ENCODE measurements at places on chromosomes 4 and X.

GRCh38 chr4:118801895-118802575 lies 33.9 kb downstream of the SEC24D start:
- DNase-seq, result no peak

- DNase-seq, result no peak
These were observed 64.2 kb upstream of the BEND4 start for GRCh38 chr4:42216664-42217063.

- peak; percentile 64 for DNase-seq
These were observed 22.4 kb downstream of the TMEM33 start for GRCh38 chr4:41957634-41958033.

GRCh38 chr4:155889031-155889793 lies 14.3 kb upstream of the TDO2 start:
- no peak for DNase-seq

DNA sequence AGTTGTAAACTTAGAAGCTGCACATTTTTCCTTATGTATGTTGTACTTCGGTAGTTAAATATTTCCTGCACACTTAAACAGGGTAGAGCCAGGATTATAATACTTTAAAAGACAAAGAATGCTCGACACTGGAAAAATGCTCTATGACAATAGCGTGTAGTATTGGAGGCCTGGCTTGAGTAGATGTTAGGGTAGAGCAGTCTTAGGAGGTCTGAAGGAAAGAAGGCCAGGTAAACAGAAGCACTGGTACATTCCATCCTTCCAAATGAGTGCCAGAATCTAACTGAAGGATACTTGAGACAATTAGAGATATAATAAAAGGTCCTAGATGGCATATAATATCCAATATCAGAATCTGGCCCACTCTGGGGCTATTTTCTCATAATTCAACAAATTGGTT lies 42.3 kb downstream of the ATXN3L start:
- DNase-seq, result no peak

GRCh38 chrX:78527263-78527662 lies 131.9 kb downstream of the RTL3 start:
- no peak for DNase-seq

GRCh38 chrX:139112432-139112831 lies 400.9 kb upstream of the FGF13 start:
- DNase-seq, result no peak

GRCh38 chr4:39169426-39169825 lies 12.9 kb upstream of the WDR19 start:
- no peak for DNase-seq

DNA sequence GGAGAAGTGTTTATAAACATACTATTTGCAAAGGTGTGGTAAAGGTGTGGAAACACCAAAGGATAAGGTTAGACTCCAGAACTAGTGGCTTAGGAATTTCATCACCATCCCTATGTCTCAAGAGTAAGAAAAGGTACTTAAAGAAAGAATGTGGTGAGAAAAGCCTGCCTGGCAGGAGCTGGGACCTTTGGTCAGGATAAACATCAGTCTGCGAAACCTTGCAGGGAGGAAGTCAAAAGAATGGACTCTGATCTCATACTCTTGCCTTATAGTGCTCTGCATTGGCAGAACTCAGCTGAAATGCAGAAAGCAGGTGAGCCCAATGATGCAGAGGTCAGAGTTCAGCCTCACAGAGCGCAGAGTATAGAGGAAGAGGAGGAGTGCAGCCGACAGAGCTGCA lies 97.2 kb upstream of the NR3C2 start:
- peak; percentile 69 for DNase-seq

- DNase-seq, result no peak
These were observed 161.7 kb upstream of the CXCL13 start for GRCh38 chr4:77443941-77444340.

GRCh38 chr4:80412322-80412721 lies 76.8 kb downstream of the CFAP299 start:
- no peak for DNase-seq

DNA sequence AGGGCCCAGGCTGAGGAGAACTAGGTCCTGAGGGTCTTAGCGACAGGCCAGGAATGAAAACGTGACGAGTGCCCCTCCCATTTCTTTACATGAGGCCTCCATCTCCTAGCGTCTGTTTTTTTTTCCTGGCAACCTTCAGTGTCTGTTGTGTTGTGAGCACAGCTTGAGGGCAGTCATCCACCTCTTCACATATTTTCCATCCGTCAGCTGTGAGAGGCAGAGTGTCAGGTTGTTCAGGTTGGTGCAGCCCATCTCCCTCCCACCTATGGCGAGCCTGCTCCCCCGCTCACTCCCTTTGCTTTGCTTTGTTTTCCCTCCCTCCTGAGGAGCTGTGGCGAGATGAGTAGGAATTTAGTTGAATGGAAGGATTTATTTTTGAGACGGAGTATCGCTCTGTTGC lies 51.7 kb upstream of the CHRNA9 start:
- peak; percentile 63 for DNase-seq

DNA sequence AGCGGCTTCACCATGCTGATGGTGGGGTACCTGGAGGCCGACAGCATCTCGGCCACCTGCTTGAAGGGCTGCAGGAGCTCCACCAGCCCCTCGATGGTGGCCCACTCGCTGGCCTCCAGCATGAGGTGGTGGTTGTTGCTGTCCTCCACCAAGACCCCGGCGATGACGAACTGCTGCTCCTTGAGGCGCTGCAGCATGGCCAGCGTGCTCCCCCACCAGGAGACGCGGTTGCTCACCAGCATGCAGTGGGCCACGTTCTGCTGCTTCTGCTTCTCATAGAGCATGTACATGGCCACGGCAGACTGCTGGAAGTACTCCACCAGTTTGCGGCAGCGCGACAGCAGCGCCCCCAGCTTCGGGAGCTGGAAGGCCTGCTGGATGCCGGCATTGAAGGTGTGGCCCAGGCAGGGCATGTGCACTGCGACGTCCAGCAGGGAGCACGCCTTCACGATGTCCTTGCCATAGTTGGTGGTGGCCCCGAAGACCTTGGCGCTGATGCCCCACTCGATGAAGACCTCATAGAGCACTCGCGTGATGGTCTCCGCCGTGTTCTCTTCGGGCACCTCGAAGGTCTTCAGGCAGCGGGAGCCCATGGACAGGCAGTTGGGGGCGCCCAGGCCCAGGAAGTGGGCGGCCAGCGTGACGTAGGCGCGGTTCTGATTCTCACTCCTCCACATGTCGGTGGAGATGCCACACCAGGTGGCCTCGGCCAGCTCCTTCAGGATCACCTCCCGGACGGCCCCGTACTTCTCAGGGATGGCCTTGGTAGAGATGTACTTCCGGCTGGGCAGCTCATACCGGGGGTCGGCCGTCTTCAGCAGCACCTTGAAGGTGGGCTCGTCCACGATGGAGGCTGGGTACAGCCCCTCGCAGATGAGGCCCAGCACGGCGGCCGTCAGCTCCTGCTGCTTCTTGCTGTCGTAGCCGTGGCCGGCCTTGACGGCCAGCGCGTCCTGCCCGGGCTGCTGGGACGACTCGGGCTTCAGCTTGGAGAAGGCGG lies 11.0 kb downstream of the DHRSX start:
- no peak for DNase-seq

DNA sequence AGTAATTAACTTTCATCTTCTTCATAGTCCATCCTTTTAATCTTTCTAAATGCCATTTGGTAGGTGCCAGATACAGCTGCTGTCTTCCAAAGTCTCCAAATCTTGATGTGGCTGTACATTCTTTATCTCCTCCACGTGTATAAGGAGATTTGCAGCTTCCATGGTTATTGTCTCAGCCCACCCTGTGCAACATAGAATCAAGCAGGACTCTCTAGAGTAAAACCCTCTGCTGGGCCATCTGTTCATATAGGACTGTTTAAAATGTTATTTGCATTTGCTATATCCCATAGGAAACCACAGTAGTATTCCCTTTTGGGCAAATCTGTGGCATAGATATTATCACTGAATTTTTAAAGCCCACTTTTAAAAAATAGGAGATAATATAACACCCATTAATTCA lies 527.2 kb upstream of the EPHA5 start:
- no peak for DNase-seq

- no peak for DNase-seq
These were observed 61.6 kb upstream of the MTMR8 start for GRCh38 chrX:64456828-64457227.

DNA sequence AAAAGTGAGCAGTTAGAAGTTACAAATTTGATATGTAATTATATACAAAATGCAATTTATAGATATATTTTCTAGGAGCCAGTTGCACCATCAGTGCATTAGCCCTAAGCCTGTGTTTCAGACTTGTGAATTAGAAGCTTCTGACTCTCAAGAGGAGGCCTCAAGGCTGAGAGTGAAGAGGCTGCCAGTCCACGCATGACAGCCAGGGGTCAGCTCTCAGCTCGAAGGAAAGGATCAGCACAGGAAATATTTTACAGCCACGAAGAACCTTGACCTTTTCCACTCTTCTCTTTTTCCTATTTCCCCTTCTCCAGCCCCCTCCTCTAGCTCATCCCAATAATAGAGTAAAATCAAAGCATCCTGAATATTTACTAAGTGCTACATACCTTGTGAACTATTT lies 642.4 kb downstream of the TRIML1 start:
- DNase-seq, result peak; percentile 68

DNA sequence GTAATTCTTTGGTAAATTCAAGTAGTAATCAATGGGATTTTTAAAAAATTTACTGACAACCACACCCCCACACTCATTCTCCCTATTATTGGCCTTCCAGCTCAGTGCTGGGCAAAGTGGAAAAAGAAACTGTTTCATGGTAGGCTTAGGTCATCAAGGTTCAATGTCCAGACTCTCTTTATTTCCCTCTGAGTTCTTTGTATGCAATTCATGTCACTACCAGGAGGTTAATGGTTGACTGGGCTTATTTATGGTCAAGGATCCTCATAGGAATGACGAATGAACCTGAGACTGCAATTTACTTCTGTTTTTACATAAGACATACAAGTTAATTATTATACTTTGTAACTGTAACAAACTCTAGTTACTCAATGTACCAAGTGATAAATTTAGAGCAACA lies 403.2 kb downstream of the KLHL13 start:
- no peak for DNase-seq

Data from mesendoderm (in vitro differentiated cells).